ENCODE measurements at places on chromosomes 5 and 9.

GRCh38 chr9:135618866-135619598, 20.3 kb downstream of the GLT6D1 start:
- ATAC-seq = no peak

DNA sequence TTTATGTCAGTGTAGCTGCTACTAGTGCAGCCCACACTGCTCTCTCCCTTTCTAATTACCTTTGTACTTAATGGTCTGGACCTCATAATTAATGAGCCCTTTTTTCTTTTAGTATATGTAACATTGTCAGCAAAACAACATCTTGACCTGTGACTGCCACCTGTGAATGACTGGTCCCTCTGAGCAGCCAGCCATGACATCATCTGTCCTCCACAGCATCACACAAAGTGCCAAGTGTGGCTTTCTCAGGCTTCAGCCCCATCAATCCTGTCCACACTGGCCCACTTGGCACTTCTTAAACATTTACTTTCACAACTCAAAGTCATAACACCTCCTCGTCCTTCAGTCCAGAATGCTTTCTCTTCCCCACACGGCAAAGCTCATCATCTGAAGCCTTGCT, 104.7 kb downstream of the GPR21 start:
- ATAC-seq = no peak

- no peak for ATAC-seq
Measured at GRCh38 chr5:13179407-13180087, 764.9 kb downstream of the DNAH5 start.

DNA sequence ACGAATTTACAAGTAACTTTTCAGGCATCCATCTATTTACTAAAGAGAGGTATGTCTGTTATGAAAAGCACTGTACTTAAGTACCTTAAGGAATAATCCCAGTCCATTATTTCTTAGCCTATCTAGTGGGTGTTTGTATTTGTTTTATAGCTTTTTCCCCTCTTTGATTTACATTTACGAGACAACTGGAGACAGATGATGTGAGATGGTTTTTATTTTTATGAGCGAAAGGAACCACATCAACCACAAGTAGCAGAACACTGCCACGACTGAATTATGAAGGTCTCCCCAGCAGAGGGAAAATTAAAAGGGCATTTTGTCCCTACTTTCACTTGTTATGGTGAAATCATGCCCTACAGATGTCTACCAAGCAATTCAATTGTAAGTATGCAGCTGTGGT, 357.8 kb downstream of the NFIB start:
- no peak for ATAC-seq

DNA sequence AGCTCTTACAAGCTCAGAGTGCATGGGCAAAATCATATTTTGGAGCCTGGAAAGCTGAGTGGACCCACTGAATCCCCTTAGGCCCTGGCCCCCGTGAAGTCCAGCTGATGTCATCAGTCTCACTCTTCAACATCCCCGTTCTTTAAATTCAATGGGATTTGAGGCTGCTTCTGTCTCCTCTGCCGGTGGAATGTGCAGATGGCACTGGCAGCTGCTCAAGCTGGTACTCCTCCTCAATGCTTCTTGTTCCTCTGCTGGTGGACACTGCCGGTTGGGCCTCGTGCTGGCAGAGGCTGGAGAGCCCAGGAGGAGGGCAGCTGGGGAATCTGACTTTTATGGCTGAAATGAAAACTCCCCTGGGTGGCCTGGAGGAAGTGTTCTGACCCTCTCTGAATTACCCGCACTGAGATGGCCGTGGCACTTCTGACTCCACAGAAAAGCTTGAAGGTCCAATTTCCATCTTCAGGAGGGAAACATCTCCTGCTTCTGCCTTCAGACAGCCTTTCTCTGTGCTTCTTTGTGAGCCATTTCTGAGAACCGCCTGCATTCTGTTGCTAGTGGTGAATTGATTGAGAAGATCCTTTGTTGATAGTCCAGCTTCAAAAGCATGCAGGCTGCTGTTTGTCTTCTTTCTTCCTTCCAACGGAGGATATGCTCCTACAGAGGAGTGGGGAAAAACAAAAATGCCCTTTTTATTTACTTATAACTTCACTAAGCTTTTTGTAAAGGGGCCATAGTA, 298.9 kb downstream of the TMEM38B start:
- no peak for ATAC-seq

DNA sequence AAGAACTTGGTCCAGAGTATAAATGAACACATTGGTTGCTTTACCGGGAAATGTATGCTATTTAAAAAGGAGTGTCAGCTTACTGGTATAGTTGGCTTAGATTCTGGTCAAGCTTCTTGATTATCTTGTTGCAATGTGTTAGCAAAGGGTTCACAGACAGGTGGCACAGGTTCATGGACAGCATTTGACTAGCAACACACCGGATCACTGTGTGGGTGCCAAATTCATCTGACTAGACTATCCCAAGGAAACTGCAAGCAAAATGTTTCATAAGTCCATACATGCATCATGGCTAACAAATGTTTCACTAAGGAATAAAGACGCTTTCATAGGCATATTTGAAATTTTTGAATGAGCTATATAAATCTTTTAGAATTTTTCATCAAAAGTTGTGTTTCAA, 274.1 kb downstream of the PLK2 start:
- no peak for ATAC-seq

GRCh38 chr5:100832252-100833230, 70.5 kb downstream of the ST8SIA4 start:
- no peak for ATAC-seq

Measured in SK-N-SH treated with all-trans-retinoic acid at 6 μM for 48 hours (cell line).